ENCODE measurements at places on chromosomes 7 and 10. TPM values are rescaled to one million over a fixed set of nuclear protein-coding genes. Genes with fewer than 3 reads are reported as not detected.
A peak's percentile ranks its signal among the peaks of the same experiment; 100 is the strongest.

The WDR37 gene
- total RNA-seq, result 11.1 TPM

The ATP6V0A4 gene
- total RNA-seq, result not detected

The MYO1G gene
- 0.26 TPM for total RNA-seq

The CAV2 gene
- 150 TPM for total RNA-seq

The CCDC7 gene
- total RNA-seq, result 2.4 TPM

The IFIT2 gene
- total RNA-seq, result 0.26 TPM

GRCh38 chr7:40888499-40888898 is 753.7 kb downstream of the SUGCT start:
- DNase-seq, result no peak

DNA sequence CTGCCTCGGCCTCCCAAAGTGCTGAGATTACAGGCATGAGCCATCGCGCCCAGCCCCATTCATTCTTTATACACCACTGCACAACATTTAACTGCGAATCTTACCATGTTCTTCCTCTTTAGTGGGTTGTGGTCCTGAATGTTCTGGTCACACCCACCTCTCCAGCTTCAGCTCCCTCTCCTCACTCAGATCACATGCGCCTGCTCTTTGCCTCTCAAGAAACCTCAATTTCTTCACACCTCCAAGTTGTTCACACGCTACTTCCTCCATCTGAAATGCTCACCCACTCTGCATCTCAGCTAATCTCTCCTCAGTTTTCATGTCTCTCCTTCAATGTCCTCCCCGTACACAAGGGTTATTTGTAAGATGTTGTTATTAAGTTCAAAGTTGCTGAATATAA is 2.4 kb upstream of the PRR15 start:
- DNase-seq, result no peak

- no peak for DNase-seq
Observed at GRCh38 chr7:45718464-45719330, 144.5 kb downstream of the ADCY1 start.

DNA sequence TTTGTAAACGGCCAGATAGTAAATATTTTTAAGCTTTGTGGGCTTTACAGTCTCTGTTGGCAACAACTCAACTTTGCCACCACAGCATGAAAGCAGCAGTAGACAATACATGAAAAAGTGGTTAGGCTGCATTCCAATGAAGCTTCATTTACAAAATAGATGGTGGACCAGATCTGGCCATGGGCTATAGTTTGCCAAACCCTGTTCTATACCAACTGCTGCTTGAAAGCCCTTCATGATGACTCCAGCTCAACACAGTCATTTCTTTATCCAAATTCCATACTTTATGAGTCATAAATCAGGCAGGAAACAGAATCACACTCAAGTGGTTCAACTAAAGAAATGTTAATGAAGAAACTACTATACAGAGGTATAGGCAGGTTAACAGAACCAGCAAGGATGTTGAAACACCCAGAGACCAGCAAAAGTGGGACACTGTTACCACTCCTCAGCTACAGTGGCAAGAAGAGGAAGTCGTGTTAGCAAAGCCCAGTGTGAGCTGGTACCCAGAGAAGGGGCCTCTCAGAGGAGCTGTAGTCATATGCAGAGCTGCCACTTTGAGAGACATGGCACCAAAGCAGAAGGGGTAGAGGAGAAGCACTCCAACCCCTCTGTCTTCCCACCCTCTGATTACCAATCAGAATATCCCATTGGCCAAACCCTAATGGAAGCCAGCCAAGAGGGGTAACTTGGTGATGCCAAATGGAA is 72.5 kb downstream of the PRLHR start:
- peak; percentile 99 for DNase-seq

- no peak for DNase-seq
Observed at GRCh38 chr7:26051021-26051420, 101.0 kb upstream of the NFE2L3 start.

DNA sequence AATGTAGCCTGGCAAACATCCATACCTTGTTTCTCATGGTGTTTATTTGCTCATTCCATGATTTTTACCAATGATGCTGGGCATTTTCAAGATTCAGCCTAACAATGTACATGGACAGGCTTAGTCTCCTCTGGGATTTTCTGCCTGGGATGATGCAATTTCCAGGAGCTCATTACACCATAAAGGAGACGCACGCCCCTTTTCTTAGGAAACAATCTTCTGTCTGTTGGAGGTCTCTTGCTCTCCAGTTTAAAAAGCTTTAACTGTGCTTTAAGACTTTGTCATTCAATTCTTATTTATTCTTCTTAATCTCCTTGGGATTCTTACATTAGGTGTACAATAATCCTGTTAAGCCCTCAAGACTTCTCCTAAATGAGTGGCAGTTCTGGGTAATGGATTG is 150.3 kb upstream of the NRP1 start:
- DNase-seq, result peak; percentile 34

DNA sequence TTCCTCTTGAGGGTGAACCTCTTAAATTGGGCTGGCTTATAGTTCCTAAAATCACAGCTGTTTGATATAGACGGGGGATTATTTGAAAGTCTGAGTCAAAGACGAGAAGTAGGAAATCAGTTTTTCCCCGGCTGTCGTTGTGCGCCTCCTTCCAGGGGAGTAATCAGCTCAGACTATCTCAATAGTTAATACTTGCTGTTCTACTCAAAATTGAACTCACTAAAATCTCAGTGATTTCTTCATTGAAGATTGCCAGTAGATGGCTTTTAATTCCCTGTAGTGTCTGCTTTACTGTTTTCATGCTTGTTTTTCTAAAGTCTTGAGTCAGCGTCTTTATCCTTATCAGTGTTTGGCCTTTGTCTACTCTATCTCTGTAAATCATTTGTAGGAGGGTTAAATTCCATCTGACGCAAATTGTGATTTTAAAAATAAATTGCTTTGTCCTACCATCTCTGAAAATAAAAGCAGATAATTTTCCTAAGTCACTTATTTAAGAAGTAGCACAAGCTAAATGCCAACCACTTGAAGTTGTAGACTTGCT is 47.3 kb downstream of the CNNM2 start:
- DNase-seq, result no peak

- DNase-seq, result no peak
Observed at GRCh38 chr7:98194672-98195457, 16.4 kb upstream of the BHLHA15 start.

DNA sequence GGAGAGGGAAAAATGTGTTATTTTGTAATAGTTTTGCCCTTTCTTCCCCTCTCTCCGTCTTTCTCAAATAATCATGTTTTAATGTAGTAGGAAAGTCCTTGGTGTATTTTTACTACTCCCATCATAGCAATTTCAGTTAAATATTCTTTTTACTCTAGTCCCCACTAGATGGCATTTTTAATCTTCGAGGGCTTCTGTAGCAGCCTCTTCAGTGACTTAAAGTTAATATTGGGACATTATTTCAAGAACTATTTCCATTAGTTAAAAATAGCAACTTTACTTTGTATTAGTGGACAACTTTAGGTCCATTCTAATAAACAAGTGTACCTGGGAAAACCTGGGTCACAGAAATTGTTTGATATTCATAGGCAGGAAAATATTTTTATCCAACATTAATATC is 23.0 kb downstream of the EDRF1 start:
- peak; percentile 5 for DNase-seq

GRCh38 chr10:92695679-92696605 is 6.2 kb downstream of the HHEX start:
- no peak for DNase-seq

DNA sequence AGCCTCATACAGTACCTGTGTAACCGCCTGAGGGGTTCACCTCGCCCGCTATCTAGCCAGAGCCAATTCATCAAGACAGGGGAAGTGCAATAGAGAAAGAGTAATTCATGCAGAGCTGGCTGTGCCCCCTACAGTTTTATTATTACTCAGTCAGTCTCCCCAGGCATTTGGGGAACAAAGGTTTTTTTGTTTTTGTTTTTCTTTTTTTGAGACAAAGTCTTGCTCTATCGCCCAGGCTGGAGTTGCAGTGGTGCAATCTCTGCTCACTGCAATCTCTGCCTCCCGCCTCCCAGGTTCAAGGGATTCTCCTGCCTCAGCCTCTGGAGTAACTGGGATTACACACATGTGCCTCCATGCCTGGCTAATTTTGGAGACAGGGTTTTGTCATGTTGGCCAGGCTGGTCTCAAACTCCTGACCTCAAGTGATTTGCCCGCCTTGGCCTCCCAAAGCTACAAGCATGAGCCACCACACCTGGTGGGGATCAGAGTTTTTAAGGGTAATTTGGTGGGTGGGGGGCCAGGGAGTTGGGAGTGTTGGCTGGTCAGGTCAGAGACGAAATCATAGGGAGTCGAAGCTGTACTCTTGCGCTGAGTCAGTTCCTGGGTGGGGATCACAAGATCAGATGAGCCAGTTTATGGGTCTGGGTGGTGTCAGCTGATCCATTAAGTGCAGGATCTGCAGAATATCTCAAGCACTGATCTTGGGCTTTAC is 116.5 kb downstream of the MARCHF5 start:
- peak; percentile 48 for DNase-seq

GRCh38 chr7:50594136-50594535 is 28.9 kb upstream of the DDC start:
- DNase-seq, result no peak

DNA sequence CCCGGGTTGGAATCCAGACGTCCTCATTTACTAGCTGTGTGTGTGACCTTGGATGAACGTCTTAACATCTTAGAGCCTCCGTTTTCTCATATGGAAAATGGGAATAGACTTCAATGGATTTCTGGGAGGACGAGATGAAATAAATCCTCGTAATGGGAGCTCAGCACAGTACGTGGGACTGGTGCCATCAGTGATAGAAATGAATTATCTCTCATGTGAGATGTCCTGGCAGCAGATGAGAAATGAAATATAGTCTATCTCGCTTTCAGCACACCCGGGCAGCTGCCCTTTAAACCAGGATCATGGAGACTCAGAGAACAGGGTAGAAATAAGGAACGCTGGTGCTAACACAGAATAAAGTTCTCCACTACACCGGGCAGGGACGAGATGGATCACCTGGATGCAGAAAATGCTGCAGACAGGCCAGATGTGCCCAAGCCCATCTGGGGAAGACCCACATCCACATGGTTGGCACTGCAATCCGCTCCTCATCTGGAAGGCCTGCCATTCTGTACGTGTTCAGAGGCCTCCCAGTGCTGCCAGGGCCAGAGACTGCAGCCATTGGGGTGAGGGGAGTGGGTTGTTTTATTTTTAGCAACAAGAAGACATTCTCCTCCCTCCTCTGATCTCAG is 11.1 kb upstream of the EMX2 start:
- DNase-seq, result no peak

DNA sequence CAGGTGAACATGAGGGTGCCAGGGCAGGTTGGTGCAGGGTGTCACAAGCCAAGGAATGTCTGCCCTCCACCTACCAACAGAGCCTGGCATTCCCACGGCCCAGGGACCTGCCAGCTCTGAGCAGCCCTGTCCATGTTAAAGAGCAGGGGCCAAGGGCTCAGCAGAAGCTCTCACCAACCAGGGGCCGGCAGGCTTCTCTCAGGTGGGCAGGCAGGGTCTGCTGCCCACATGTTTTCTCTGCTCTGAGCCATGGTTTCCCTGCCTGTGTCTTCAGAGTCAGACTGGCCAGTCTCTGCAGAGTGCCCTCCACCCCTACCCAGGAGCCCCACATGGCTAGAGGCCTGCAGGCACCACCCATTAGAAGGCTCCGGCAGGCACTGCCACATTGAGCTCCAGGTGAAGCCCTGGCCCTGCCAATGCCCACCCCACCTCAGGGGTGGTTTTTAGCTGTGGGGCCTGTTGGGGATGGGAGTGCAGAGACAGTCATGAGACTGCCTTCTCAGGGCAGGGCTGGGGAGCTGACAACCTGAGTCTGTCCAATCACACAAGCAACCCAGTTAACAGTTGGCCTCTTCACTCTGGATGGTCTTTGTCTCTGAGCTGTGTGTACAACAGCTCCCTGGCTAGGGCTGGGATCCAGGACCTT is 135.9 kb downstream of the ARHGAP22 start:
- no peak for DNase-seq

DNA sequence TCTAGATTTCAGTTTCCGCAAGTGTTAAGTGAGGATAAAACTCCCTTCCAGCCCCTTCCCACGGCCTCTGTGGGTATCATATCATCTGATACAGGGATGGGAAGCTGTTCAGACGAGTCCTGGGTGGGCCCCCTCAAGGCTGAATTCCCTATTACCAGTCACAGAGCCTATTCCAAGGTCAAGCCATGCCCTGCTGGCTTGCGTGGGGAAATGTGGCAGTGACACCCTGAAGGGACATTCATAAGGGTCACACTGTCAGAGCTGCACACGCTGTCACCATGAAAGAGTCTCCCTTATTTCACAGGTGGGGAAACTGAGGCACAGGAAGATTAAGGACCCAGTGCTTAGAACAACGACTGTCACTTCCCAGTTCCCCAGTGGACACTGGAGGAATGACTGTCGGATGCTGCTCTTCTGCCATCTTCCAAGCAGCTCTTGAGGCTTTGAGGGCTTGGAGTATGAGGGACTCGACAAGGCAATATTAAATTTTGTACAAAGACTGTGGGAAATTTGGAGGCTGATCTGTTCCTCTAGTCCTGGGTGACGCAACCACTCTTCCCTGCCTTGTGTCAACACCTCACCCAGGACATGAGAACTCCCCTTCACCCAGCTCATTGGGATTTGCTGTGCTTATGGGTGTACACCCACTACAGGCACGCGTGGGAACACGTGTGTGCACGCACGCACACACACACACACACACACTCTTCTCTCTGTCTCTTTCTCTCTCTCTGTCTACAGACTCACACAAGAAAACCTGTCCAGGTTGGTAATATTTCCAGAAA is 386.0 kb downstream of the RPS24 start:
- DNase-seq, result no peak

GRCh38 chr7:132321387-132321786 is 254.9 kb downstream of the PLXNA4 start:
- no peak for DNase-seq
